ENCODE measurements at places on chromosomes 16 and 17. TPM values are rescaled to one million over a fixed set of nuclear protein-coding genes. Genes with fewer than 3 reads are reported as not detected.

GRCh38 chr16:58039829-58040495 lies 14.4 kb downstream of the MMP15 start:
- no peak for DNase-seq

- DNase-seq, result no peak
Measured at GRCh38 chr17:53527473-53527872, 295.3 kb upstream of the KIF2B start.

DNA sequence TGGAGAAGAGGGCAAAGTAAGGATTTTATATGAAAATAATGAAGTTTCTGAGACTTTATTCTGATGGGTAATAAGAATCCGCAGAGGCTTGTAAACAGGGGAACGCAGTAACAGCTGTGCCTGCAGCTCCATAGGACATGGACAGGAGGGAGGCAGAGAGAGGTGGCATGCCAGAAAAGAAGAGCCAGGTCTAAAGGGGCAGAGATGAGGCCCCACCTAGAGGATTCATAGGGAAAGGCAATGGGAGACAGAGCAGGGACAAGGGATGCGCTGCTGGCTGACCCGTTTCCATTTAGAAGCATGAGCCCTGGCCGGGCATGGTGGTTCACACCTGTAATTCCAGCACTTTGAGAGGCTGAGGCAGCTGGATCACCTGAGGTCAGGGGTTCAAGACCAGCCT lies 340.3 kb upstream of the CDH5 start:
- no peak for DNase-seq

DNA sequence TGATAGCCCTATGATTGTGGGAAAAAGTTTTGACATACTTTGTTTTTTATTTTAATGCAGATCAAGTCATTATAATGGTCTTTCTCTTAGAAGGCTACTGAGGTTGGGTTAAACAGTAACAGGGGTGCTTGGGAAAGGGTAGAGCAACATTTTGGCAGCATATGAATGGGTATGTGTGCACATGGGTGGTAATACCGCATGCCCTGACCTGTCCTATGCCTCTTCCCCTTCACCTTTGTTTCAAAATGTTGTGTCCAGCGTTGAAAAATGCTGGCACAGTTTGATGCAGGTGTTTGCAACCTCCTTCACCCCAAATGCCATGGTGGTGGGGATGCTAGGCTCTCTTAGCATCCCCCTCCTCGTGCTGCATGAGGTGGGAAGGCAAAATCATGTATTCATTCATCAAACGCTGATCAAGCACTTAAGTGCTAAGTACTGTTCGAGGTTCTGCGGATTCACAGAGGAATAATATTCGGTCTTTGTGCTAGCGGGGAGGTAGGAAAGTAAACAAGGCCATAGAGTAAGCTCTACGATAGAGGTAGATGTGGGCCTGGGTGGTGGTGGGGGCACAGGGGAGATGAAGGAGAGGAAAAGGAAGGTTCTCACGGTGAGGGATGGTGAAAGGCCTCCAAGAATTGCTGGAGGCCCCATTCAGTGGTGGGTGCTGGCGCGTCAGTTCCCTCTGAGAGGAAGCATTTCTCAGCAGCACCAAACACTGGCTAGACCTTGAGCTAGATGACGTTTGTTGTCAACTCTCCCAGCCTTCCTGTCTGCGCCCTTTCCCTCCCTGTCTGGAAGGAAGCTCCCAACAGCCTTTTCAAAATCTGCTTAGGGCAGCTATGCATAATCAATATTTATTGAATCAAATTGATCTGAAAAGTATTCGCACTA lies 13.3 kb upstream of the MARCHF10 start:
- no peak for DNase-seq

- DNase-seq, result no peak
Measured at GRCh38 chr17:2123375-2124251, 68.7 kb downstream of the HIC1 start.

DNA sequence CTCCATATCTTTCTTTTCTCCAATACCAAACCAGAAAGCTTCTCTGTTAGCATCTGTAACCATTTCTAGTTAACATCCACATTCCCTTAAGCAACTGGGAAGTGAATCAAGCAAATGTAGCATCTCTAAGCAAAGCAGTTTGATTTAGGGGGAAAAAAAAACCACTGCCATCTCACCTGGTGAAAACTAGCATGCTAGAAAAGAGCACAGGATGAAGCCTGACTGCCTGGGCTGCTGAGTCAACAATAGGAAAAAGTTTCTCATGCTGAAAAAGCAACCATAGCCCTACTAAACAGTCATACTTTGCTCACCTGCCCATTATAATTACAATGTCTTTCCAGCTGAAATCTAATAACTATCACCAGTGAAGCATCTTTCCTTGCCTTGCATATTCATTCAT lies 139.3 kb downstream of the ANKFN1 start:
- DNase-seq, result no peak

- no peak for DNase-seq
Measured at GRCh38 chr17:60330731-60331130, 61.2 kb downstream of the USP32 start.

- peak; percentile 12 for DNase-seq
Measured at GRCh38 chr16:86195863-86196630, 297.1 kb downstream of the IRF8 start.

DNA sequence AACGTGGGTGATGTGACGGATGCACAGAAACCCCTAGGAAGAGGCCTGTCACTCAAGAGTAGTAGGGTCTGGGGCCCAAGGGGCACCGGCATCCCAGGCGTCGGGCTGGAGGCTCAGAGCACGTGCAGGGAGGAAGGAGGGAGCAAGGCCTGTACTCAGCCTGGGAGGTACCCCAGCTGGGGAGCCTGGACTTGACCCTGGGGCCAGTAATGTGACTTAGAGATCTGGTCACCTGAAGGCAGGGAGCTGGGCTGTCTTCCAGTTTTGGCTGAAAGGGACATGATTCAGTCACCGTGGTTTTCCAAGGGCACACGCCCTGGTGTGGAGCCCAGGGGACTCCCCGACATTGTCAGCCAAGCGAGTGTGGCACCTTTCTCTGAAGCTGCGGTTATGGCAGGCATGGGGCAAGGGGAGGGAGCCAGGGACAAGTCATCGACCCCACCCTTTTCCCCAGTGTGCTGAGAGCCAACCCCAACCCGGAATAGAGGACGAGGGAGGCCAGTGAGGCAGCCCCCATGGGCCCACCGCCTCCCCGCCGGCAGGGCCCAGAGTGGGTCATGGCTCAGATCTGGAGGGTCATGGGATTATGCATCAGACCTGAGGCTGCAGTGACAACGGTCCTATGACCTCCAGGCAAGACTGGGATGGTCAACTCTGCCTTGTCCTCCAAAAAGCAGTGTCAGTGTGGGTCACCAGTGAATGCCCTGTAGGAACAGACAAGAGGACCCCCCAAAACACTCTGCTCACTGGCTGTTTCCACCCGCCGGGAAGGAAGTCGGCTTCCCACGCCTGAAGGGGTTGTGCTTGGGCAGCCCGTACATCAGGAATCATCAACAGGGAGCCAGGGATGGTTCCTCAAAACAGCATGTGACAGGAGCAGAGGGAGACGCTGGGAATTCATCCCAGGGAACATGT lies 41.9 kb downstream of the MEAK7 start:
- no peak for DNase-seq

GRCh38 chr17:39213852-39214251 lies 11.9 kb downstream of the STAC2 start:
- DNase-seq, result no peak

DNA sequence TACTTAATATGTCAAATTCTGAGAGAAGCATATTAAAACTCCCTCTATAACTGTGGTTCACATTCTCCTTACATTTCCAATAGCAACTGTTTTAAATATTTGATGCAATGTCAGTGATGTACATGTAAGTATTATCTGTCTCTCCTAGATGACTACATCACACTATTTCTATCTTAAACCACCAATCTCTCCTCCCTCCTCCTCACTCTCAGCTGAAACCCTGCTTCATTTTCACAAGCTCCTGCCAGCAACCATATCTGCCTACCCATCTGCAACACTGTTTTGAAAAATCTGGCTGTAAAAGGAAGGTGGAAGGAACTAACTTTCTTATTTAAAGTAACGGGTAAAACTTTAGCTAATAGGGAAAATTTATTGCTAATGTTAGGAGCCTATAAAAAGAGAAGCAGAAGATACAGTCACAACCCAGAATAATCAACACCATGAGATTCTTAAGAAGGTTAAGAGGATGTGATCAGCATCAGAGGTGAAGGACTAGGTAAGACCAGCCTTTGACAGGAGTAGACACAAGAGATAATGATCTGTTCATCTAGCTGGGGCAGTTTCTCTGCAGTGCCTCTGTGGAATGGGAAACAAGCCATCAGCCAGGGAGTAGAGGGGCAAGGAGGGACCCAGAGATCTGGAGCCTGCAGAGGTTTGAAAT lies 31.0 kb downstream of the MYH10 start:
- no peak for DNase-seq

Gene ZNF207
- 245 TPM for total RNA-seq

Gene TBC1D26
- 1.9 TPM for total RNA-seq

Gene TERB1
- total RNA-seq, result 0.25 TPM

Data from neural crest cell (in vitro differentiated cells).